Breast epithelium (tissue), 4 donors: ENCODE measurements at places on chromosomes 6 and 20. TPM values are rescaled to one million over a fixed set of nuclear protein-coding genes. Genes with fewer than 3 reads are reported as not detected.

Gene KCNK16
- not detected for total RNA-seq

Gene TREM2
- total RNA-seq: 31.6 TPM

Gene ZSCAN23
- total RNA-seq: 1.1 TPM

Gene HIVEP1
- total RNA-seq: 24.8 TPM

Gene OOEP
- total RNA-seq: not detected

Gene PSORS1C1
- total RNA-seq: 1.9 TPM

Gene PACSIN1
- total RNA-seq: 0.29 TPM

Gene SLC22A3
- 5.9 TPM for total RNA-seq

Gene CRISP3
- total RNA-seq: 9.2 TPM

Gene LKAAEAR1
- not detected for total RNA-seq

Gene BEND6
- 1.0 TPM for total RNA-seq

Gene FAM50B
- 17.0 TPM for total RNA-seq

Gene TINAG
- total RNA-seq: not detected

Gene CYP21A2
- 1.6 TPM for total RNA-seq

Gene RFX6
- total RNA-seq: under 0.01 TPM

- H3K27ac ChIP-seq: no peak overlapping the region
- peaks cover 14% of the 10 kb centered on the region for H3K4me1 ChIP-seq
- H3K27me3 ChIP-seq: no peaks in the 10 kb centered on the region
- no peak overlapping the region for H3K4me3 ChIP-seq
- DNase-seq: no peak
- H3K36me3 ChIP-seq: no peaks in the 10 kb centered on the region
These were observed 157.9 kb downstream of the LY86 start for GRCh38 chr6:6746333-6746969.

- no peaks in the 10 kb centered on the region for H3K36me3 ChIP-seq
- H3K4me3 ChIP-seq: no peak overlapping the region
- H3K27ac ChIP-seq: no peak overlapping the region
- DNase-seq: no peak
- H3K4me1 ChIP-seq: no peaks in the 10 kb centered on the region
These were observed 90.0 kb downstream of the TBX18 start for GRCh38 chr6:84674395-84674794.

GRCh38 chr20:62875419-62876361, 14.1 kb upstream of the TCFL5 start:
- H3K36me3 ChIP-seq: no peaks in the 10 kb centered on the region
- H3K27me3 ChIP-seq: no peaks in the 10 kb centered on the region
- H3K4me3 ChIP-seq: no peak overlapping the region
- no peaks in the 10 kb centered on the region for H3K4me1 ChIP-seq

DNA sequence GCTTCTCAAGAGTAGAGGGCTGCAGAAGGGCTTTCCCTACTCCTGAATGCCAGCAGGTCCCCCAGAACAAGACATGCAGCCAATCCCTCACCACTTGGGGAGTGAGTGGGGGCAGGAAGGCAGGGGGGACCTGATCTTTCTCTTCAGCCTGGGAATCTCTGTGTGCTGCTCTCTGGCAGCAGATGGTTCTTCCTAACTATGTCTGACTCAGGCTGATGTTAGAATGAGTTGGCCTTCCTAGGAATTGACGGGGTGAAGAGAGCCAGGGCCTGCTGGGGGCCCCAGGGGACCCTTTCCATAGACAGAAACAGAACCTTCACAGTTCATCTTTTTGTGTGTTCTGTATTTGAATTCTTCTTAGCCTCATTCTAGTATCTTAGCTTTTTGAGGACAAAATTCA, 29.0 kb upstream of the TCP11 start:
- no peak for DNase-seq
- H3K27ac ChIP-seq: no peak overlapping the region
- no peak overlapping the region for H3K4me3 ChIP-seq
- H3K4me1 ChIP-seq: no peaks in the 10 kb centered on the region

GRCh38 chr6:121522771-121523386, 87.4 kb downstream of the GJA1 start:
- DNase-seq: no peak
- no peaks in the 10 kb centered on the region for H3K36me3 ChIP-seq
- H3K4me1 ChIP-seq: no peaks in the 10 kb centered on the region
- H3K27ac ChIP-seq: no peak overlapping the region

- DNase-seq: no peak
- no peak overlapping the region for H3K27ac ChIP-seq
- no peaks in the 10 kb centered on the region for H3K4me1 ChIP-seq
- no peaks in the 10 kb centered on the region for H3K36me3 ChIP-seq
- no peak overlapping the region for H3K4me3 ChIP-seq
- H3K27me3 ChIP-seq: no peaks in the 10 kb centered on the region
These were observed 31.9 kb downstream of the HIVEP2 start for GRCh38 chr6:142913036-142913510.

- H3K27ac ChIP-seq: no peak overlapping the region
- no peaks in the 10 kb centered on the region for H3K4me1 ChIP-seq
- DNase-seq: no peak
- H3K27me3 ChIP-seq: no peaks in the 10 kb centered on the region
These were observed 34.8 kb downstream of the IYD start for GRCh38 chr6:150403458-150404246.

- no peak overlapping the region for H3K4me3 ChIP-seq
- no peaks in the 10 kb centered on the region for H3K4me1 ChIP-seq
- no peak overlapping the region for H3K27ac ChIP-seq
- no peaks in the 10 kb centered on the region for H3K27me3 ChIP-seq
These were observed 193.1 kb downstream of the DLL1 start for GRCh38 chr6:170097505-170098427.

GRCh38 chr20:32628960-32629530, 43.9 kb upstream of the NOL4L start:
- no peak for DNase-seq
- H3K36me3 ChIP-seq: no peaks in the 10 kb centered on the region
- no peak overlapping the region for H3K4me3 ChIP-seq
- no peak overlapping the region for H3K27ac ChIP-seq

DNA sequence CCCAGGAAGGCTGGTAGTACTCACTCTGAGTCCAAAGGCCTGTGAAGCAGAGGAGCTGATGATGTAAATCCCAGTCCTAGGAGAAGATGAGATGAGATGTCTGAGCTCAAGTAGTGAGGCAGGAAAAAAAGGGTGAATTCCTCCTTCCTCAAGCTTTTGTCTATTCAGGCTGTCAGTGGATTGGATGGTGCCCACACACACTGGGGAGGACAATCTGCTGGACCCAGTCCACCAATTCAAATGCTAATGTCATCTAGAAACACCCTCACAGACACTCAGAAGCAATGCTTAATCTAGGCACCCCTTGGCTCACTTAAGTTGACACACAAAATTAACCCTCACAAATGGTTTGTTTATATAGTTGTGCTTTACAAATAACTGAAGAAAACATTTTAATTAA, 94.6 kb downstream of the CD109 start:
- H3K27me3 ChIP-seq: no peaks in the 10 kb centered on the region
- no peak for DNase-seq
- H3K36me3 ChIP-seq: no peaks in the 10 kb centered on the region

GRCh38 chr20:53660078-53660909, 66.7 kb upstream of the ZNF217 start:
- peak overlapping the region; percentile 90 for H3K27ac ChIP-seq
- H3K27me3 ChIP-seq: no peaks in the 10 kb centered on the region
- DNase-seq: no peak
- H3K4me3 ChIP-seq: peak overlapping the region; percentile 73

DNA sequence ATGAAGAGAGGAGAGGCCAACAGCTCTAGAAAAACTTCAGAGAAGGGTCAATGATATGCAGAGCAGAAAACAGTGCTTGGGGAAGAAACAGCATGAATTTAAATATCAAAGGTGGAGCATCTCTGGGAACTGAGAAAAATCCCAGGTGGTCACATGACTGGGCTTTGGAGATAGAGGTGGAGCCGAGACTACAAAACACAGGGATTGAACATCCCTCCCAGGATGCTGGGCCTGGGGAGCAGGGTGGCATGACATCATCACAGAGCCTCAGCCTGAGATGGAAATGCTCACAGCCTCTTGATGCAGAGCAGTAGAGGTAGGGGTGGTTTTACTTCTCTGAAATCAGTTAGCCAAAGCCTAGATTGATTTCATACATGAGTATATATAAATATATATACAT, 529.5 kb downstream of the PRKN start:
- no peaks in the 10 kb centered on the region for H3K36me3 ChIP-seq
- H3K4me1 ChIP-seq: no peaks in the 10 kb centered on the region
- no peaks in the 10 kb centered on the region for H3K27me3 ChIP-seq
- H3K27ac ChIP-seq: no peak overlapping the region
- no peak for DNase-seq

- H3K36me3 ChIP-seq: no peaks in the 10 kb centered on the region
- no peak for DNase-seq
- no peaks in the 10 kb centered on the region for H3K27me3 ChIP-seq
These were observed 87.8 kb upstream of the ASCC3 start for GRCh38 chr6:100968949-100969348.

DNA sequence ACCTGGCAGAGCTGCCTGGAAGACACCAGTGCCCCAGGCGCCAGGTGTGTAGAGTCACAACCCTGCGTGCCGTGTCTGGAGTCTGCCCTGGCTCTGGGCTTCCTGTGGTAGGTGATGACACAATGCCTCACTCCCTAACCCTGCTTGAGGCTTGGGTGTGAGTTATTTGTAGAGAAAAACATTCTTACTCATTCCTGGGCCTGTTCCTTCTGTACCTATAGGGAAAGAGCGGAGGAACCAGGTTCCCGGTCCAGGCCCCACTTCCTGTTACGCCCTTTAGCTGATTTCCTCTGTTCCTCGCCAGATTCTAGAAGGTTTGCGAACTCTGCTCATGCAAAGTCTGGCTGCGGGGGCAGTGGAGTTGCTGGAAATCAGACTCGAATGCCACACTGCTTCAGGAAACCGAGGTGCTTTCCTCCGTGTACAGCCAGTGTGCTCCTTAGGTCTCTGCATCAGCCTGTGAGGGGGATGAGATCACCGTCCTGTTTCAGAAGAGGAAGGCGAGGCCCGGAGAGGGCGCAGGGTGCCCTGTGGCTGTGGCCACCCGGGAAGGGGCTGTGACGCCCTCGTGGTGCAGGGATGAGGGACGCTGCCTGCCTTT, 67.1 kb upstream of the DUSP22 start:
- H3K27me3 ChIP-seq: no peaks in the 10 kb centered on the region
- H3K36me3 ChIP-seq: no peaks in the 10 kb centered on the region
- H3K4me3 ChIP-seq: no peak overlapping the region
- no peak overlapping the region for H3K27ac ChIP-seq

- no peaks in the 10 kb centered on the region for H3K27me3 ChIP-seq
- DNase-seq: no peak
- H3K27ac ChIP-seq: peak overlapping the region; percentile 82
- H3K4me1 ChIP-seq: peaks cover 12% of the 10 kb centered on the region
These were observed 69.8 kb downstream of the ZHX3 start for GRCh38 chr20:41247523-41248367.

GRCh38 chr6:45420083-45420908, 42.6 kb upstream of the SUPT3H start:
- peak overlapping the region; percentile 72 for H3K27ac ChIP-seq
- DNase-seq: peak; percentile 34
- H3K4me1 ChIP-seq: no peaks in the 10 kb centered on the region
- peak overlapping the region; percentile 93 for H3K4me3 ChIP-seq
- no peaks in the 10 kb centered on the region for H3K27me3 ChIP-seq
- no peaks in the 10 kb centered on the region for H3K36me3 ChIP-seq

GRCh38 chr20:17762873-17763557, 63.2 kb downstream of the BANF2 start:
- no peaks in the 10 kb centered on the region for H3K4me1 ChIP-seq
- H3K36me3 ChIP-seq: no peaks in the 10 kb centered on the region
- peak; percentile 26 for DNase-seq
- H3K27me3 ChIP-seq: no peaks in the 10 kb centered on the region

DNA sequence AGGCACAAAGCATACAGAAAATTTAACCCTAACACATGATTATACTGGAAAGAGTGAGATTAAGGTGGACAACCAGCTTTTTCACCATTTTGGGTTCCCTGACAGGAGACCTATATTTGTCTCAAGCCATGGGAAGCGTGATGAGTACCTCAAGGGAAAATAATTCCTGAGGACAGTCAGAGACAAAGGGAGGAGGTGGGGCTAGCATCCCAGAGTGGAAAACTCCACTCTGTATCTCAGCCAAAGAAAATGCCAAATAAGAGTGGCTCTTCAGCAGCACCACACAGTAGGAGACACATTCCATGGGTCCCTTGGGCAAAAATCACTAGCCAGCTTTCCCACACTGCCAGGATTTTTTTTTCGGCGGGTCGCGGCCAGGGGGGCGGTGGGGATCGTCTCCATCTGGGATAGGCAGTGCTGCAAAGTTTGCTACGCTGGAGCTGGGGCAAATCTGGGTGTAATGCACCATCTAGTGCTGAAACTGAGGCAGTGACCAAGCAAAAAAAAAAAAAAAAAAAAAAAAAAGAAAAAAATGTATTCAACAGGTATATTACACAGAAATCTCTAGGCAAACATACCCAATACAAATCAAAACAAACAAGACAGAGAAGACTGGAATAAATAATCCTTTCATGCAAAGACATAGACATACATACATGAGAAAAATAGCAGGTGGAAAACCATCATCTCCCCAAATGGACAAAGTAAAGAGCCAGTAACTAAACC, 77.3 kb upstream of the SLC35F1 start:
- no peaks in the 10 kb centered on the region for H3K4me1 ChIP-seq
- no peaks in the 10 kb centered on the region for H3K36me3 ChIP-seq
- H3K27ac ChIP-seq: no peak overlapping the region
- H3K27me3 ChIP-seq: no peaks in the 10 kb centered on the region
- no peak for DNase-seq

DNA sequence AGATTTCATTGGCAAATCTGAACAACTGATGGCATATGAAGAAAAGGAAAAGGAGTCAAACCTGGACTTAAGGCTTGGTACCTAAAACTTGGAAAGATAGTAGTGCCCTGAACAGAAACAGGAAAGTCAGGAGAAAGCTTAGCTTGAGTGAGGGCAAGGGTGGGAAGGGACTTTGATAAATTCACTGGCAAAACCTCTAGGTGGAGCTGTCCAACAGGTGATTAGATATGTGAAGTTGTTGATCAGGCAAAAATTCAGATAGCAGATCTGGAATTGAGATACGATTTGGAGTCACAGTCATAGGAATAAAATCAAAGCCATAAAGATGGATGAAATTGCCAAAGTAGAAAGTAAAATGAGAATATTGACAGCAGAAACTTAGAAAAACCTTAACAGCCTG, 16.1 kb upstream of the ZNF292 start:
- H3K4me1 ChIP-seq: no peaks in the 10 kb centered on the region
- no peak for DNase-seq
- no peak overlapping the region for H3K27ac ChIP-seq
- H3K4me3 ChIP-seq: no peak overlapping the region
- H3K27me3 ChIP-seq: no peaks in the 10 kb centered on the region

- no peak overlapping the region for H3K4me3 ChIP-seq
- no peaks in the 10 kb centered on the region for H3K4me1 ChIP-seq
These were observed 78.3 kb downstream of the RPP40 start for GRCh38 chr6:4925580-4925979.

- no peak overlapping the region for H3K27ac ChIP-seq
- H3K27me3 ChIP-seq: peaks cover 6% of the 10 kb centered on the region
- H3K4me3 ChIP-seq: peak overlapping the region; percentile 3
These were observed 33.1 kb downstream of the TFAP2A start for GRCh38 chr6:10381830-10382208.

DNA sequence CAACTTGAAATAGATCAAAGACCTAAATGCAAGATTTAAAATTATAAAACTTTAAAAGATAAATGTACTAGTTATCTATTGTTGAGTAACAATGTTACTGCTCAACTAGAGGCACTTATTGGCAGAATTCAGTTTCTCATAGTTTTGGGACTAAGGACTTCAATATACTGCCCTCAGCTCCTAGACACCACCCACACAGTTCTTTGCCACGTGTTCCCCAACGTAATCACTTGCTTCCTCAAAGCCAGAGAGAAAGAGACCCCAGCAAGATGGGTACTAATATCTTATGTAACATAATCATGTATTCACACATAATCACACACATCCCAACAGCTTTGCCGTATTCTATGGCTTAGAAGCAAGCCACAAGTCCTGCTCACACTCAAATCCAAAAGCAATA, 50.3 kb upstream of the SLC22A16 start:
- no peaks in the 10 kb centered on the region for H3K4me1 ChIP-seq
- H3K36me3 ChIP-seq: no peaks in the 10 kb centered on the region
- no peak for DNase-seq
- H3K4me3 ChIP-seq: no peak overlapping the region
- no peak overlapping the region for H3K27ac ChIP-seq
